ENCODE measurements at places on chromosomes 1 and 21. TPM values are rescaled to one million over a fixed set of nuclear protein-coding genes. Genes with fewer than 3 reads are reported as not detected.

The GJA9 gene
- total RNA-seq, result not detected

The CYP4A22 gene
- not detected for total RNA-seq

The PRKAA2 gene
- total RNA-seq, result not detected

The VAV3 gene
- total RNA-seq, result 2.3 TPM

The KCND3 gene
- total RNA-seq, result not detected

The SHE gene
- not detected for total RNA-seq

The ATP8B2 gene
- 142 TPM for total RNA-seq

The SGIP1 gene
- total RNA-seq, result 0.08 TPM

The ELF3 gene
- total RNA-seq, result 0.38 TPM

The TNNI3K gene
- 0.43 TPM for total RNA-seq

The LMNA gene
- 93.6 TPM for total RNA-seq

The DYRK3 gene
- 8.8 TPM for total RNA-seq

The RIMKLA gene
- 2.9 TPM for total RNA-seq

The FAM89A gene
- total RNA-seq, result 6.9 TPM

The DCST1 gene
- not detected for total RNA-seq

The C8B gene
- total RNA-seq, result not detected

- peaks cover 14% of the 10 kb centered on the region for H3K36me3 ChIP-seq
- peaks cover 6% of the 10 kb centered on the region for H3K27me3 ChIP-seq
- H3K27ac ChIP-seq, result no peak overlapping the region
- peaks cover 20% of the 10 kb centered on the region for H3K4me1 ChIP-seq
Measured at GRCh38 chr1:89490389-89490788, 34.2 kb upstream of the LRRC8B start.

DNA sequence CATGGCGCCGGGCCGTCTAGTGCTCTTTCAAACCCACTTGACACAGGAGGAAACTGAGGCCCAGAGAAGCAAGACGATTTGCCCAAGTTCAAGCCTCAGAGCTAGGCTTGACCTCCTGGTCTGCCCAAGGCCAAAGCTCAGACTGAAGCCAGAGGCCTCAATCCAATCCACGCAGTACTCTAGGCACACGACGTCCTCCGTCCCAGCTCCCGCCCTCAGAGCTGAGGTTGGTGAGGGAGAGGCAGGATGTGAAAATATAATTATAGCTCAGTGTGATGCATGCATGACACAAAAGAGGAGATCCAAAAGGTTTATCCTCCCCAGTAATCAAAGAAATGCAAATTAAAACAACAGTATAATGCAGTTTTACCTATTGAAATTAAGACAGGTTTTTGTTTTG, 15.5 kb upstream of the ADGRB2 start:
- peaks cover 10% of the 10 kb centered on the region for H3K4me1 ChIP-seq
- H3K4me3 ChIP-seq, result no peak overlapping the region
- no peak overlapping the region for H3K27ac ChIP-seq
- H3K36me3 ChIP-seq, result no peaks in the 10 kb centered on the region
- peaks cover 19% of the 10 kb centered on the region for H3K27me3 ChIP-seq

GRCh38 chr1:223001653-223002634, 141.1 kb downstream of the TLR5 start:
- no peak overlapping the region for H3K27ac ChIP-seq
- H3K27me3 ChIP-seq, result no peaks in the 10 kb centered on the region
- H3K4me1 ChIP-seq, result no peaks in the 10 kb centered on the region
- no peak for DNase-seq
- no peaks in the 10 kb centered on the region for H3K36me3 ChIP-seq

- H3K27me3 ChIP-seq, result peaks cover 21% of the 10 kb centered on the region
- no peaks in the 10 kb centered on the region for H3K36me3 ChIP-seq
- H3K4me3 ChIP-seq, result no peak overlapping the region
- no peak for DNase-seq
- no peak overlapping the region for H3K27ac ChIP-seq
- no peaks in the 10 kb centered on the region for H3K4me1 ChIP-seq
Measured at GRCh38 chr1:85485516-85485915, 20.6 kb upstream of the DDAH1 start.

- H3K4me1 ChIP-seq, result no peaks in the 10 kb centered on the region
- DNase-seq, result no peak
- no peak overlapping the region for H3K27ac ChIP-seq
- H3K27me3 ChIP-seq, result no peaks in the 10 kb centered on the region
Measured at GRCh38 chr1:78408192-78408591, 82.6 kb upstream of the PTGFR start.

DNA sequence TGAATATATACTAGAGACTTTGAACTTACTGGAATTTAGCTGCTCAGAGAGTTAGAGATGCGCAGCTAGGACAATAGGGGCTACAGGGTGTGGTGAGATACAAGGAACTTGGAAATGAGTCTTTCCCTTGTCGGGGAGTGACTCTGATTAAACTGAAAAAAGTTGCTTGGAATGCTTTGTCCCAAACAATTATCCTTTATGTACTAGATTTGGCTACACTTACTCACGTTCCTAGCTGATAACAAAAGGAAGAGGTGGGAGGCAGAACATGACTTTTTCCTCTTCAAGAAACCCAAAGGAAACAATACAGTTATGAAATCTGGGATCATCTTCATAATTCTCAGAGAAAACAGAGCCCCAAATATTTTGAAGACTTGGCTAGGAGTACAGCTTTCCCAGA, 6.9 kb upstream of the CGN start:
- H3K27me3 ChIP-seq, result peaks cover 12% of the 10 kb centered on the region
- peaks cover 8% of the 10 kb centered on the region for H3K4me1 ChIP-seq
- no peaks in the 10 kb centered on the region for H3K36me3 ChIP-seq
- no peak for DNase-seq
- H3K27ac ChIP-seq, result no peak overlapping the region
- no peak overlapping the region for H3K4me3 ChIP-seq

- peaks cover 35% of the 10 kb centered on the region for H3K4me1 ChIP-seq
- H3K27me3 ChIP-seq, result no peaks in the 10 kb centered on the region
- H3K27ac ChIP-seq, result no peak overlapping the region
- H3K36me3 ChIP-seq, result peaks cover 4% of the 10 kb centered on the region
- H3K4me3 ChIP-seq, result no peak overlapping the region
Measured at GRCh38 chr1:108664481-108664880, 3.6 kb upstream of the HENMT1 start.

DNA sequence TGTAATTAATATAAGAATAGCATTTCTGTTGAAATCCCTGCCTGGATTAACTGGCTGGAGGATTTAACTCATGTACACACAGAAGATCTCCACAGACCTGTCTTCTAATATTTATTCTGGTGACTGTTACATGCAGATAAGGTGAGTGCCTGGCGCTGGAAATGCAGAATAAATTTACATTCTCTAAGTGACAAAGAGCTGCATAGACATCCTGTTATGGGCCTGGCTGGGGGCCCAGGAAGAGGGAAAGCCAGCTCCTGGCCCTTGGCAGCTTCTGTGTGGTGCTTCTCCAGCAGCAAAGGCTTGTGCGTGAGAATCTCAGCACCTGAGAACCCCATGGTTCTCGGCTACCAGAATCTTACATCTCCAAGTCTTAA, 446.6 kb downstream of the PTPRU start:
- DNase-seq, result peak; percentile 8
- peaks cover 4% of the 10 kb centered on the region for H3K4me1 ChIP-seq
- H3K36me3 ChIP-seq, result no peaks in the 10 kb centered on the region
- H3K27ac ChIP-seq, result no peak overlapping the region
- no peak overlapping the region for H3K4me3 ChIP-seq
- H3K27me3 ChIP-seq, result no peaks in the 10 kb centered on the region

DNA sequence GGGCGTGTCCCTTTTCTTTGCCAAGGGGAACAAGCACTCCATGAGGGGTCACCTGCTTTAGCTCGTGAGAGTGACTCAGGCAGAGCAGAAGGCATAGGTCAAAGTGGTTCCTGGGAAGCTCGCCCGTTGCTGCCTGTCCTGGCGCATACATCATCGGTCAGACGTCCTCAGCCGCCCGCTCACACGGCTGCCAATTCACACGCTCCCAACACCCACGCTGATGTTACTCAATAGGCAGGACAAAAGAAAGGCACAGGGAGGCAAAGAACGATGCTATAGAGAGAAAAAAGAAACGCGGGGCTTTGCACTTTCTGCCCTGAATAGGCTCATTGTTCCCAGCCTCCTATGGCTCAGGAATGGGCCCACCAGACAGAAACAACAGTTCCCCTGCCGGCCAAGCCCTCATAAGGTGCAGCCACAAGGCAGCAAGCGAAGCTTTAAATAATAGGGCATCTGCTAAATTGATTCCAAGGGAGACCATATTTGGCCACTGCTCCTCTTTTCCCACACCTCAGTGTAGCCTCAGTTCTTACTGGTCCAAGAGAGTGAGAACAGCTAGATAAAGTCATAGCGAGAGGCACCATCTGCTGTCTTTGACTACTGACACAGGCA, 38.7 kb downstream of the VTCN1 start:
- no peaks in the 10 kb centered on the region for H3K36me3 ChIP-seq
- peaks cover 3% of the 10 kb centered on the region for H3K27me3 ChIP-seq
- H3K27ac ChIP-seq, result no peak overlapping the region

- H3K27ac ChIP-seq, result no peak overlapping the region
- peaks cover 17% of the 10 kb centered on the region for H3K27me3 ChIP-seq
- H3K4me1 ChIP-seq, result peaks cover 21% of the 10 kb centered on the region
- peak overlapping the region; percentile 60 for H3K4me3 ChIP-seq
- no peaks in the 10 kb centered on the region for H3K36me3 ChIP-seq
Measured at GRCh38 chr1:54542962-54543539, 5.0 kb upstream of the ACOT11 start.

DNA sequence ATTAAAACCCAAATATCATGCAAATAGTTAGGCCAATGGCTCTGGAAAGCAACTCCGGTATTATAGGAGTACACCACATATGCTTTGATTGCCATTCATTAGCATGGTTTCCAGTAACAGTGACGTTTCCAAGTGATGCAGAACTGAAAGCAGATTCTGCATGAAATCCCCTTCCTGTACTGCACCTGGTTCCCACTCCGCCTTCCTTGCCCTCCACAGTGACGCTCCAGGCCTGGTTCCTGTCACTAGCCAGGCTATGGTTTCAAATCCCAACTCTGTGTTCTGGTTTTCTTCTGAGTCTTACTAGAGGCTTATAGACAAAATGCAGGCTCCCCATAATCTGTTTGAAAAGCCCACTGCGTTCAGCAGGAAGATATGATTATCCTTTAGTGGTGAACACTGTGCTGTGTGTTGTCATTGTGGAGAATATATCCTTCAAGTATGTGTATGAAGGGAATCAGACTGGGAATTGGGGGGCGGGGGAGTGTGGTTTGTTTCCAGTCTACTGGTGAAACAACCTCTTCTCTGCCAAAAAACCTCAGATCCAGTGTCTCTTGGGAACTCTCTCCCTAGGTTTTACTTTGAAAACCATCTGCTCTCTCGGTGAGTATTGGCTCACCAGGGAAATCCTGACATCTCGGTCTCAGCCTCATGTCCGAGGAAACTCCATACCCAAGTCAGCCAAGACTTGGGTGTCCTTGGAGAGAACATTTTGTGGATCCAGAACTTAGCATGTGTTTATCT, 78.7 kb downstream of the TYW3 start:
- H3K27ac ChIP-seq, result no peak overlapping the region
- H3K36me3 ChIP-seq, result no peaks in the 10 kb centered on the region
- no peak overlapping the region for H3K4me3 ChIP-seq
- no peak for DNase-seq

GRCh38 chr1:234827181-234827580, 217.2 kb upstream of the IRF2BP2 start:
- no peak for DNase-seq
- H3K4me1 ChIP-seq, result no peaks in the 10 kb centered on the region
- no peaks in the 10 kb centered on the region for H3K36me3 ChIP-seq
- no peaks in the 10 kb centered on the region for H3K27me3 ChIP-seq
- no peak overlapping the region for H3K4me3 ChIP-seq

- H3K27me3 ChIP-seq, result no peaks in the 10 kb centered on the region
- H3K4me3 ChIP-seq, result no peak overlapping the region
- H3K27ac ChIP-seq, result peak overlapping the region; percentile 32
- no peak for DNase-seq
- H3K36me3 ChIP-seq, result peaks cover 54% of the 10 kb centered on the region
Measured at GRCh38 chr1:89552471-89553081, 27.9 kb downstream of the LRRC8B start.

DNA sequence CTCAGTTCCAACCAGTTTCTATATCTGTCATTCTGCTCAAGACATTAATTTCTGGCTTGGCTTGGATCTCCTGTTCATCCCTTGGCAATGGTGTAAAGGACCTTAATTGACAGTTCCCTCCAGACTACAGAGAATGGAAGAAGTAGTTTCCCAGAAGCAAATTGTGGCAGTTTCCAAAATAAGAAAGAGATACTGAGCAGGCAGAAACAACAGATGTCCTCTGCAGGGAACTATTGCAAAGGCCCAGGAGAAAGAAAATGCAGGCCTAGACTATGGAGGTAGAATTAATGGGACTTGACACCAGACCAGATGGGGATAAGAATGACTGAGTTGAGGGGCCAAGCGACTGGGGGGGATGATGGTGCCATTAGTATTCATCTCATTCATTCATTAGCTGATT, 6.1 kb upstream of the AK2 start:
- H3K27ac ChIP-seq, result no peak overlapping the region
- no peak overlapping the region for H3K4me3 ChIP-seq
- H3K4me1 ChIP-seq, result peaks cover 21% of the 10 kb centered on the region

Data from activated CD4-positive, alpha-beta memory T cell treated with anti-CD3 and anti-CD28 coated beads, Interleukin-2, amount 10 ng/mL, durations not matched to agents 7 days and 5 days (primary cell).